ENCODE measurements at places on chromosomes 7 and 10. TPM values are rescaled to one million over a fixed set of nuclear protein-coding genes. Genes with fewer than 3 reads are reported as not detected.

DNA sequence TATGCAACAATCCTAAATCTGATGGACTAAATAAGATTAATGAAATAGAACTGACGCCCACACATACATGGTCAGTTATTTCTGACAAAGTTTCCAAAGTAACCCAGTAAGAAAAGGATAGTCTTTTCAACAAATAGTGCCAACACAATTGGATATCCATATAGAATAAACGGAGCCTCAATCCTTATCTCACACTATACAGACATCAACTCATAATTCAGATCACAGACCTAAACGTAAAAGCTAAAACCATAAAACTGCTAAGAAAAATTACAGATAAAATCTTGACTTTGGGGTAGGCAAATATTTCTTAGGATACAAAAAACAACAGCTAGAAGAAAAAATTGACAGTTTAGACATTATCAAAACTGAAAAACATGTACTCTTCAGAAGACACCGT lies 8.5 kb downstream of the CACUL1 start:
- DNase-seq, result no peak

GRCh38 chr10:77604941-77605351 lies 32.7 kb downstream of the KCNMA1 start:
- no peak for DNase-seq

DNA sequence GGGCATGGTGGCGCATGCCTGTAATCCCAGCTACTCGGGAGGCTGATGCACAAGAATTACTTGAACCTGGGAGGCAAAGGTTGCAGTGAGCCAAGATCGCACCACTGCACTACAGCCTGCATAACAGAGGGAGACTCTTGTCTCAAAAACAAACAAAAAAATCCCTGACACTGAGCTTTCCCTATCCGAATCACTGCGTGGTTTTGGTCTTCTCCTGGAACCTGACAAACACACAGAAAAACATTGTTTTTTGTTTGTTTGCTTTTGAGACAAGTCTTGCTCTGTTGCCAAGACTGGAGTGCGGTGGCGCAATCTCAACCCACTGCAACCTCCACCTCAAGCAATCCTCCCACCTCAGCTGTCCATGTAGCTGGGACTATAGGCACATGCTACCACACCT lies 50.4 kb upstream of the PTPRN2 start:
- DNase-seq, result no peak

GRCh38 chr10:101287997-101288635 lies 58.9 kb upstream of the LBX1 start:
- DNase-seq, result no peak

GRCh38 chr10:75243426-75243825 lies 7.7 kb upstream of the COMTD1 start:
- DNase-seq, result no peak

GRCh38 chr7:101870361-101871062 lies 53.1 kb downstream of the CUX1 start:
- no peak for DNase-seq

DNA sequence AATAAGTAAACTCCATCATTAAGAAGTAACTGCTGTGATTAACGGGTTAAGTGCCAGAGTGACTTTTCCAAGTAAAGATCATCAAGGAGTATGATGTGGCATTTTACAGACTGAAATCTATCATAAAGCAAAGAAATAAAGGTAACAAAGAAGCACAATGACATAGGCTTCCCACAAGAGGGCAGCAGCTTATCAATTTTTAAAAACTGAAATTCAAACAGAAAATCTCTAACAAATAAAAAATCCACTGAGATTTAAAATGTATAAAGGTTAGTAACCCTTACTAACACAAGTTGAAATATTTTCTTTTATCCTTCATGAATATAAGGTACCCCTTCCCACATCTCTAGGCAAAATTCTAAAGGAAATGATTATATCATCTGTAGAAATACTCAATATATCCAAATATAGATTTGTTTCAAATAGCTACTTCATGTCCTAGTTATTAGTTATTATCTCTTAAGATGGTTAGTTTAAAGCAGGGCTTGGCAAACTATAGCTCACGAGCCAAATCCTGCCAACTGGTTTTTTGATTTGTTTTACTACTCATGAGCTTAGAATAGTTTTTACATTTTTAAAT lies 29.2 kb downstream of the FAM3C start:
- DNase-seq, result no peak

GIMAP7 gene
- total RNA-seq, result not detected

GRCh38 chr7:3073763-3074458 lies 30.2 kb upstream of the CARD11 start:
- DNase-seq, result no peak

DNA sequence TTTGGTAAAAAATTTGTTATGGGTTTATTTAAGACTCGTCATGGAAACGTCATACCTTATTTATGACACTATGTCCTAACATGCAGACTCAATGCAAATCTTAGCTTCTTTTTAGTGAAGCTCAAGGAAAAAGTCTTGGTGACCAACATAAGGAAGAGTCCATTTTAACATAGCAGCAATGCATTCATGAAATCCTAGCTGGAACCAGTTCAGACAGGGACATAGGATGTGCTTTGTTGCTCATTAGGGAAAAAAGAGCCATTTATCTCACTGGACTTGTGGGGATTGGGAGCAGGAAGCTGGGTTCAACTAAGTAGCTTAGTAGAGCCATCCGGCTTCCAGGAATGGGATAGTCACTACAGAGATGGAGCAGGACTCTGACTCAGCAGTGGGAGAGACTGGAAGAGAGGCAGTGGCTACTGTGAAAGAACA lies 100.7 kb upstream of the DKK1 start:
- DNase-seq, result no peak

DNA sequence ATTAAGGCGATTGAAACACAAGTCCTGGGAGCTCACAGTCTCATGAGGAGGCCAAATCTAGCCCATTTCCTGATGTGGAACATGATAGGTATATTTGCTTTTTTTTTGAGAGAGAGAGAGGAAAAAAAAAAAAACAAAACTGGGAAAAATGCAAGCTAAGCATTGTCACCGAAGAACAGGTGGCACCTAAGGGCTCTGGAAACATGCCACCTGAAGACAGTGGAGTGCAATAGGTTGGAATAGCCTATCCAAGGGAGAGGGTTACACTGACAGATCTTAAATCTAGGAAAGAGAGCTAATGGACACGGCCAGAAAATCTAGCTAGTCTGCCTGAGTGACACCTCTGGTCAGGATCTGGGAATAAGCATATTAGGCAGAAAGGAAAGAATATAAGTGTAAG lies 110.2 kb downstream of the SRI start:
- no peak for DNase-seq

DNA sequence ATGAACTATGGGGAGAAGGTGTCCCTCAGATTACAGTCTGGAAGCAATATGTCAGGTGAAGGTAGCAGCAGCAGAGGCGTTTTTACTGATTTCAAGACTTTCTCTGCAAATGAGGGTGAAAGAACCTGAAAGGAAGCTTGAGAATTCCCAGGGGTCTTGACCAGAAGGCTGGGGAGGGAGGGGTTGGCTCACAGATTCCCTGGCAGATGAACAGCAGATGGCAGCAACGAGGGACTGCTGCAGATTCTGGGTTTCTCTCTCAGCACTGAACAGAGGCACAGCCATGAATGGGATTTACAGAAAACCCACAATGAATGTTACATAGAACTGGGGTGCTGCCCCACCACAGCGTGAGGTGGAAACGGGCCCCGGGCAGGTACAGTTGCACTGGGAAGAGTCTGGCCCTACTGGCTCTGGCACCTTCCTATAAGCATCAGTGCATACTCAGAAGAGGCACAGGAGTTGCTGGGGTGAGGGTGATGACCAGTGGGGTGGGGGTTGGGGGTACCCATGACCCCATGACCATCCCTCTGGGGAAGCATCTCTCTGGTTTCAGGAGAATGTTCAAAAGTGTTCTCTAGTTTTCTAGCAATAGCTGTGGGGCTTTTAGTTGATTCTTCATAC lies 317.8 kb downstream of the SH2D4B start:
- no peak for DNase-seq

- no peak for DNase-seq
Measured at GRCh38 chr7:42233695-42234331, 3.2 kb downstream of the GLI3 start.

DNA sequence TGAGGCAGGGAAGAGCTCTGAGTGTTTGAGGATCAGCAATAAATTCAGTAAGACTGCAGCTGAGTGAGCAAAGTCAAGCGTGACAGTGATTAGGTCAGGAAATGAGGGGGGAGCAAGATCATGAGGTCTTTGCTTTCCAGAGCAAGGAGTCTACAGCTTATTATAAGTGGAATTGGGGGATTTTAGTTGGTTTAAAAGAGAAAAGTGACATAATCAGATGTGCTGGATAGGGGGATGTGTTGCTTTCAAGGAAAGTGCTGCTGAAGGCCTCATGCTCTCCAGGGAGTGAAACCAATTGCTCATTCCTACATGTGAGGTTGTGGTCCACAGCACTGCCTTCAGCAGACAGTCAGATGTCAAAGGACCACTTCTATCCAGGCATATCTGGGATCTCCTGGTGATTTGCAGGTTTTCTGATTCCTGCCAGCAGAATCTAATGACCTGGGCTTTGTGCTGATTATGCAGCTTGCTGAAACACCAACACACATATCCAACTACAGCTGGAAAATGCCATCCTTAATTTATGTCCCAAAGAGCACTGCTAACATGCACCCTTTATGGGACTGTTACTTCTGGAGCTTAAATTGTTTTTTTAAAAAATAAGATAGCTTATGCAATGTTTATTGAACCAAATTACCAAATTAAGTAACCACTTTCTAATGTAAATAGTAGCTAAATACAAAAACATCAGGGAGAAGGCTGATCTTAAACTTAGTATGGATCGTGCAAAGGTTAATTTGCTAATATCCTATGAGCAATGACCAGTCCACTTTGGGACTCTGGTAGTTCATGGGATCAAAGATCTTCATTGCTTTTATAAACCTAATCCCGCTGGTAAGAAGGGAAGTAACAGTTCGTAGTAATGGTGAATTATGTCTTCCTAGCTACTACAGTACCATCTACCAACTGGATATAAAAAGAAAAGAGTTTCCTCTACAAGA lies 607.6 kb downstream of the KCNMA1 start:
- no peak for DNase-seq

GRCh38 chr10:14327527-14327926 lies 3.2 kb downstream of the FRMD4A start:
- DNase-seq, result no peak

BPGM gene
- 13.3 TPM for total RNA-seq

DNA sequence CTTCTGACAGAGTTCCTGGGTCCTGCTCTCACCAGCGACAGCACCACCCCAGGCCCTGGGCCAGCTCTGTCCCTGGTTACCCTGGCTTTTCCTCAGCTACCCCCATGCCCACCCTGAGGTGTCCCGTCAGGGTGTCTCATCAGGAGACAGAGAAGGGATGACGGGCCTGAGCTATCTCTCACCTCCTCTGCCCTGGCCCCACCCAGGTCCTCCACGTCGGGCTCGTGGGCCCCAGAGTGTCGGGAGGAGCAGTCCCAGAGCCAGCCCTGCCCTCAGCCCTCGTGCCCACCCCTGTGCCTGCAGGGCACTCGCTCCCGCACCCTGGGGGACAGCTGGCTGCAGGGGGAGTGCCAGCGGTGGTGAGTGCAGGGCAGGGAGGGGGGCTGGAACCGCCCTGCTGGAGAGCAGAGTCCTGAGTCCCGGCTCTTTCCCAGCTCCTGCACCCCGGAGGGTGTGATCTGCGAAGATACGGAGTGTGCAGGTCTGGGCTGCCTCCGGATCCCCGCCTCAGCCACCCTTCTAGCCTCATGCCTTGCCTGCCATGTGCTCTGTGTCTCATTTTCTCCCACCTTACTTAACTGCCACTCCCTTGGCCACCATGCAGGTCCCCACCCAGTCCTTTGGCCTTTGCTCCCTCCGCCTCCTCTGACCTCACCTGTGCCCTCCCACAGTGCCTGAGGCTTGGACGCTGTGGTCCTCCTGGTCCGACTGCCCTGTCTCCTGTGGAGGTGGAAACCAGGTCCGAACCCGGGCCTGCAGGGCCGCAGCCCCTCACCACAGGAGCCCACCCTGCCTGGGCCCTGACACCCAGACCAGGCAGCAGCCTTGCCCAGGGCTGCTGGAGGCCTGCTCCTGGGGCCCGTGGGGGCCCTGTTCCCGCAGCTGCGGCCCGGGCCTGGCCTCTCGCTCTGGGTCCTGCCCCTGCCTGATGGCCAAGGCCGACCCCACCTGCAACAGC lies 16.7 kb upstream of the ZNF862 start:
- DNase-seq, result no peak

WEE2 gene
- not detected for total RNA-seq

- no peak for DNase-seq
Measured at GRCh38 chr7:66418537-66418936, 210.1 kb upstream of the KCTD7 start.

- no peak for DNase-seq
Measured at GRCh38 chr10:105837951-105838350, 1196.9 kb downstream of the SORCS3 start.

RPEL1 gene
- total RNA-seq, result not detected

GRCh38 chr10:73625004-73625883 lies 16.0 kb downstream of the MYOZ1 start:
- DNase-seq, result no peak

CTTNBP2 gene
- total RNA-seq, result 2.3 TPM

GRCh38 chr7:99737726-99738125 lies 2.7 kb upstream of the CYP3A7 start:
- DNase-seq, result no peak

- DNase-seq, result no peak
Measured at GRCh38 chr7:133509822-133510221, 256.9 kb downstream of the EXOC4 start.

ELMO1 gene
- total RNA-seq, result not detected

PDE6C gene
- not detected for total RNA-seq

Data from osteocyte (in vitro differentiated cells).